ENCODE measurements at places on chromosomes 13 and 19. TPM values are rescaled to one million over a fixed set of nuclear protein-coding genes. Genes with fewer than 3 reads are reported as not detected.

GRCh38 chr13:92745258-92745657 lies 481.3 kb upstream of the GPC6 start:
- no peak for DNase-seq
- no peak overlapping the region for H3K4me3 ChIP-seq
- H3K36me3 ChIP-seq = no peaks in the 10 kb centered on the region
- no peaks in the 10 kb centered on the region for H3K4me1 ChIP-seq
- H3K27me3 ChIP-seq = no peaks in the 10 kb centered on the region
- no peak overlapping the region for H3K27ac ChIP-seq

NCAN gene
- not detected for total RNA-seq

WDR62 gene
- total RNA-seq = 10.6 TPM

DNA sequence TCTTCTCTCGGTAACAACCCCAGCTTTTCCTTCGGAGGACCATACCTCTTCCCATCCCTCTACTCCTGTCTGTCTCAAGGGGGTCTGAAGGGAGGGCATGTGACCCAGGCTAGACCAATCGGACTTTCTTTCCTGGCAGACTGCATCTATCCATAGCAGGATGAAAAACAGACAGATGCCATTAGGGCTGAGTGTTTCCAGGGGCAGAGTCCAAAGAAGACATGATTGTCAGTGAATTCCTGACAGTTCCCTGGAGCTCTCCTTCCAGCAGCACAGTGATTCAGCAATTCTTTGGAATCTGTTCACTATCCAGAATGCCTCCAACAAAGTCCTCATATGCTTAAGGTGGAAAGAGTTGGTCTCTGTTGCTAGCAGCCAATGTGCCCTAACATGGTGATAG lies 189.8 kb downstream of the KCTD12 start:
- H3K36me3 ChIP-seq = no peaks in the 10 kb centered on the region
- H3K27ac ChIP-seq = no peak overlapping the region
- peaks cover 4% of the 10 kb centered on the region for H3K4me1 ChIP-seq
- H3K27me3 ChIP-seq = no peaks in the 10 kb centered on the region
- no peak overlapping the region for H3K4me3 ChIP-seq

- H3K36me3 ChIP-seq = no peaks in the 10 kb centered on the region
- H3K4me3 ChIP-seq = no peak overlapping the region
- no peaks in the 10 kb centered on the region for H3K4me1 ChIP-seq
Observed at GRCh38 chr13:65966991-65967451, 1263.1 kb downstream of the PCDH9 start.

- H3K36me3 ChIP-seq = no peaks in the 10 kb centered on the region
- no peaks in the 10 kb centered on the region for H3K27me3 ChIP-seq
- DNase-seq = no peak
- no peak overlapping the region for H3K27ac ChIP-seq
- H3K4me3 ChIP-seq = no peak overlapping the region
Observed at GRCh38 chr13:74732736-74733385, 598.7 kb upstream of the KLF12 start.

DNA sequence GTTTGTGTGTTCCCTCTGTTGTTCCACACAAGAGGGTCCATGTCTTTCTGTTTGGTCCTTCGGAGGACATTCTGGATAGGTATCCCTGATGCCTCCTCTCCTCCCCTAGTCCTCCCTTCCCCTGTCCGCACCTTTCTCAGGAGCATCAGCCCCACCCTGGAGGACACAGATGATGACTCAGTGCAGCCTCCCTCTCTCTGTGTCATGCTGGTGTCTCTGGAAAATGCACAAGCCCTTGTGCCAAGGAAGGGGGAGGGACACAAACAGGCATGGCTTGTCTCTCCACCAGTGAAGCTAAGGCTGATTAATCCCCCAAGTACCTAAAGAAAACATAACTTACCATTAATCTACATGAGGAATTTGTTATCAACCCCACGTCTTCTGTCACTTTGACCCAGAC lies 16.2 kb upstream of the TNFRSF19 start:
- DNase-seq = no peak
- H3K4me1 ChIP-seq = no peaks in the 10 kb centered on the region
- H3K27me3 ChIP-seq = no peaks in the 10 kb centered on the region
- peak overlapping the region; percentile 11 for H3K27ac ChIP-seq
- no peaks in the 10 kb centered on the region for H3K36me3 ChIP-seq

- no peaks in the 10 kb centered on the region for H3K27me3 ChIP-seq
- no peaks in the 10 kb centered on the region for H3K36me3 ChIP-seq
- no peak overlapping the region for H3K27ac ChIP-seq
Observed at GRCh38 chr13:109547942-109548341, 238.4 kb downstream of the IRS2 start.

- H3K36me3 ChIP-seq = peaks cover 34% of the 10 kb centered on the region
- no peak for DNase-seq
- peaks cover 41% of the 10 kb centered on the region for H3K4me1 ChIP-seq
Observed at GRCh38 chr19:47741544-47742140, 3.7 kb upstream of the NOP53 start.

- H3K4me3 ChIP-seq = no peak overlapping the region
- no peaks in the 10 kb centered on the region for H3K4me1 ChIP-seq
Observed at GRCh38 chr13:113423520-113424163, 29.6 kb downstream of the ADPRHL1 start.

DNA sequence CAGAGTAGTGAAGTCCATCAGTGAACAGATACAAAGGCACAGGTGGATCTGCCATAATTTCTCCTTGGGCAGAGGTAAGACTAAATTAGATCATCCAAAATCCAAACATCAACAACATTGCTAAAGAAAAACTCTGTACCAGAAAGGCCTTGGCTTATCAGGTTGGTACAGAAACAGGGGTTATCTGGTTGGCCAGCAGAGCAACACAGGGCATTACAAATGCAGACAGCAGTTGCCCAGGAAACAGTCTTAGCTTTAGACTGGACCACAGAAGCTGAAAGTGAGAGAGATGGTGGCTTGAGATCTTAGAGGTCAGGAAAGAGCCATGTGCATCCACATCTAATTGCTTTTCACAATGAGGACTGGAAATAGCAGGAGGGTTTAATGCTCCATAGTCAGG lies 26.6 kb upstream of the DGKH start:
- H3K27me3 ChIP-seq = no peaks in the 10 kb centered on the region
- no peaks in the 10 kb centered on the region for H3K4me1 ChIP-seq
- no peak overlapping the region for H3K4me3 ChIP-seq
- no peak for DNase-seq
- H3K36me3 ChIP-seq = no peaks in the 10 kb centered on the region
- H3K27ac ChIP-seq = no peak overlapping the region

- no peaks in the 10 kb centered on the region for H3K36me3 ChIP-seq
- H3K27me3 ChIP-seq = no peaks in the 10 kb centered on the region
- no peaks in the 10 kb centered on the region for H3K4me1 ChIP-seq
- no peak overlapping the region for H3K4me3 ChIP-seq
- no peak for DNase-seq
- H3K27ac ChIP-seq = no peak overlapping the region
Observed at GRCh38 chr19:3798137-3798536, 12.0 kb upstream of the MATK start.

FXYD1 gene
- total RNA-seq = 166 TPM

- no peak overlapping the region for H3K27ac ChIP-seq
- no peaks in the 10 kb centered on the region for H3K27me3 ChIP-seq
- H3K4me1 ChIP-seq = peaks cover 9% of the 10 kb centered on the region
Observed at GRCh38 chr13:51282322-51282721, 57.2 kb upstream of the SERPINE3 start.

GRCh38 chr19:44925114-44925891 lies 10.9 kb downstream of the APOC1 start:
- peaks cover 32% of the 10 kb centered on the region for H3K4me1 ChIP-seq
- H3K36me3 ChIP-seq = no peaks in the 10 kb centered on the region
- peak overlapping the region; percentile 9 for H3K27ac ChIP-seq
- DNase-seq = peak; percentile 93
- no peaks in the 10 kb centered on the region for H3K27me3 ChIP-seq
- H3K4me3 ChIP-seq = no peak overlapping the region

- no peak for DNase-seq
- H3K36me3 ChIP-seq = no peaks in the 10 kb centered on the region
- no peaks in the 10 kb centered on the region for H3K4me1 ChIP-seq
- no peak overlapping the region for H3K27ac ChIP-seq
- no peaks in the 10 kb centered on the region for H3K27me3 ChIP-seq
- H3K4me3 ChIP-seq = no peak overlapping the region
Observed at GRCh38 chr13:63085851-63086250, 1670.2 kb upstream of the PCDH20 start.

- no peaks in the 10 kb centered on the region for H3K27me3 ChIP-seq
- no peak overlapping the region for H3K27ac ChIP-seq
- H3K4me3 ChIP-seq = no peak overlapping the region
- no peak for DNase-seq
Observed at GRCh38 chr19:52670046-52670445, 31.9 kb upstream of the ZNF83 start.

DNA sequence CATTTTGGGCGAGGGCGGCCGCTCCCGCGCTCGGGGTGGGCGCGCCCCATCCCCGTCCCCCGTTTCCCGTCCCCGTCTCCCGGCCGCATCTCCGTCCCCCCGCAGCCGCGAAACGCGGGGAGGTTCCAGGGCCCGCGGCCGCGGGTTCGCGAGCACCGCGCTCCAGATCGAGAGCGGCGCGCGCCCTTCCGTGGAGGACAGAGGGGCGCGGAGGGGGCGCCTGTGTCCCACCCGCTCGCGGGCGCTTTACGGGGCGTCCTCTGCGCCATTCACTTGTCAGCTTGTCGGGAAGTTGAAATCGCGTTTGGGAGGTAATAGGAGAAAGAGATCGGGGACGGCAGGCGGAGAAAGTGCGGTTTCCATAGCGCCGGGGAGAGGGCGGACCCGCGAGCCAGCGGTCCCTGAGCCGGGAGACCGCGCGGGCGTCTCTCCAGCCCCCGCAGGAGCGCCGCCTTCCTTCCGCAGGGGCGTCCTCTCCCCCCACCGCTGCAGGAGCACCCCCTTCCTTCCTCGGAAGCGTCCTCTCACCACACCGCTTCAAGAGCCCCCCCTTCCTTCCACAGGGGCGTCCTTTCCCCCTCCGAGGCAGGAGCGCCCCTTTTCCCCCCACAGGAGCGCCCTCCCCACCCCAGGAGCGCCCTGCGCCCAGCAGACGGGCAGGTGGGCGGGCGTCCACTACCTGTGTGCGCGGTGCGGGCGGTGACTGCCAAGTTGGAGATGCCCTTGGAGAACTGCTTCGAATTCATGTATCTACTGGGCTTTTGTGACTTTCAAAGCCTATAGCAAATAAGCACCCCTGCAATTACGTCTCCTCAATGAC lies 962 bp upstream of the IRS2 start:
- H3K36me3 ChIP-seq = peaks cover 25% of the 10 kb centered on the region
- H3K27me3 ChIP-seq = no peaks in the 10 kb centered on the region
- peak overlapping the region; percentile 96 for H3K27ac ChIP-seq

DNA sequence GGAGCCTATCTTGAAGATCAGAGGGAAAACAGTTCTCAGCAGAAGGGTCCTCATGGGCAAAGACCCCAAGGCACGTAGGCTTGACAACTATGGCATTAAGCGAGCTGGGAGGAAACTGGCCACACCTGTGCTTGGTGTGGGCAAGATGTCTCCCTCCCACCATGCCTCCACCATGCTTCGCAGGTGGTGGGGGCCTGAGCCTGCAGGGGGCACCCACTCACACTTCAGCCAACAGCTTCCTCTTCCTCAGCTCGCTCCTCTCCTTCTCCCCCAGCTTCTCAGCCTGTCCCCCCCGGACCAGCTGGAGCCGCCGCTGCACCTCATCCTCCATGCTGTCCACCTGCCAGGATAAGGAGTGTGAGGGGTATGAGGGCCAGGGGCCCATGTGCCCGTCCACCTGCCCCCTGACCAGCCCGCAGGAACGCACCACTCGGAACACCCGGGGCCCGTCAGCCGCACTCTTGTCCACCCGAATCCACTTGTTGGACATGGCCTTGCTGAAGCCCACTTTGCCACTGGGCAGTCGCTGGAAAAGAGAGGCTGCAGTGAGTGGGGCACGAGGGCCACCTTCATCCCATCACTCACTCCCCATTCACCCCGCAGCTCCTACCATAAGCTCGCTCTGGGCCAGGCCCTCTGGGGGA lies 3.4 kb downstream of the FARSA start:
- H3K27me3 ChIP-seq = no peaks in the 10 kb centered on the region
- peaks cover 3% of the 10 kb centered on the region for H3K4me1 ChIP-seq
- peaks cover 54% of the 10 kb centered on the region for H3K36me3 ChIP-seq
- H3K4me3 ChIP-seq = no peak overlapping the region
- no peak for DNase-seq

GRCh38 chr13:92727118-92727517 lies 499.5 kb upstream of the GPC6 start:
- no peaks in the 10 kb centered on the region for H3K27me3 ChIP-seq
- no peaks in the 10 kb centered on the region for H3K36me3 ChIP-seq

GRCh38 chr19:45151821-45152503 lies 8.8 kb downstream of the NKPD1 start:
- H3K4me1 ChIP-seq = no peaks in the 10 kb centered on the region
- DNase-seq = no peak
- no peaks in the 10 kb centered on the region for H3K27me3 ChIP-seq

GRCh38 chr19:30236587-30236986 lies 135.6 kb upstream of the ZNF536 start:
- H3K4me3 ChIP-seq = no peak overlapping the region
- no peaks in the 10 kb centered on the region for H3K36me3 ChIP-seq
- H3K27me3 ChIP-seq = no peaks in the 10 kb centered on the region
- DNase-seq = no peak

DNA sequence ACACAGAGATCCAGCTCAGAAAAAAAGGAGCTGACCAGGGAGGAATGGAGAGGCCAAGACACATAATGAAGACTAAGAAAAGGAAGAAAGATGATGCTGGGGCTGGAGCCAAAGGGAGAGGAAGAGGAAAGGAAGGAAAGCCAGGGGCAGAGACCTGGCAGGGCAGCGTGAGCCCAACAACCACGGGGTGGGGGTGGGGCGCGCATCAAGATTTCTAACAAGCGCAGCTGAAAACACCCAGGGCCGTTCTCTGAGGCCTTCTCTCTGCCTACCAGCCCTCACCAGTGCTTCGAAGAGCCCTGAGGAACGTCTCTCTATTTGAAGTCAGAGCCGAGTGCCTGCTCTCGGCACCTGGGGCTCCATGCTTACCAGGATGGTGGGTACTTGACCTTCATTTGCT lies 23.6 kb upstream of the POU2F2 start:
- H3K27me3 ChIP-seq = no peaks in the 10 kb centered on the region
- H3K36me3 ChIP-seq = no peaks in the 10 kb centered on the region
- DNase-seq = no peak
- no peak overlapping the region for H3K27ac ChIP-seq
- H3K4me1 ChIP-seq = no peaks in the 10 kb centered on the region

KEAP1 gene
- 64.9 TPM for total RNA-seq

ELSPBP1 gene
- total RNA-seq = not detected

TBC1D17 gene
- 27.5 TPM for total RNA-seq

EPS8L1 gene
- 13.8 TPM for total RNA-seq

RFX2 gene
- total RNA-seq = 16.1 TPM

ANKRD24 gene
- total RNA-seq = 0.39 TPM

- H3K4me3 ChIP-seq = no peak overlapping the region
- no peak overlapping the region for H3K27ac ChIP-seq
- DNase-seq = no peak
- H3K36me3 ChIP-seq = no peaks in the 10 kb centered on the region
- no peaks in the 10 kb centered on the region for H3K27me3 ChIP-seq
Observed at GRCh38 chr13:79456051-79456450, 24.9 kb upstream of the NDFIP2 start.

FAM124A gene
- 8.6 TPM for total RNA-seq

GRCh38 chr19:40416918-40417642 lies 3.9 kb upstream of the PRX start:
- peak; percentile 80 for DNase-seq
- H3K4me1 ChIP-seq = no peaks in the 10 kb centered on the region
- no peaks in the 10 kb centered on the region for H3K27me3 ChIP-seq
- no peak overlapping the region for H3K4me3 ChIP-seq
- peaks cover 4% of the 10 kb centered on the region for H3K36me3 ChIP-seq
